Activated gamma-delta T cell treated with anti-CD3 and anti-CD28 coated beads, Interleukin-2, amount 50 U/mL, for 16 hours (primary cell): ENCODE measurements at places on chromosomes 2 and 18.
A peak's percentile ranks its signal among the peaks of the same experiment; 100 is the strongest.

DNA sequence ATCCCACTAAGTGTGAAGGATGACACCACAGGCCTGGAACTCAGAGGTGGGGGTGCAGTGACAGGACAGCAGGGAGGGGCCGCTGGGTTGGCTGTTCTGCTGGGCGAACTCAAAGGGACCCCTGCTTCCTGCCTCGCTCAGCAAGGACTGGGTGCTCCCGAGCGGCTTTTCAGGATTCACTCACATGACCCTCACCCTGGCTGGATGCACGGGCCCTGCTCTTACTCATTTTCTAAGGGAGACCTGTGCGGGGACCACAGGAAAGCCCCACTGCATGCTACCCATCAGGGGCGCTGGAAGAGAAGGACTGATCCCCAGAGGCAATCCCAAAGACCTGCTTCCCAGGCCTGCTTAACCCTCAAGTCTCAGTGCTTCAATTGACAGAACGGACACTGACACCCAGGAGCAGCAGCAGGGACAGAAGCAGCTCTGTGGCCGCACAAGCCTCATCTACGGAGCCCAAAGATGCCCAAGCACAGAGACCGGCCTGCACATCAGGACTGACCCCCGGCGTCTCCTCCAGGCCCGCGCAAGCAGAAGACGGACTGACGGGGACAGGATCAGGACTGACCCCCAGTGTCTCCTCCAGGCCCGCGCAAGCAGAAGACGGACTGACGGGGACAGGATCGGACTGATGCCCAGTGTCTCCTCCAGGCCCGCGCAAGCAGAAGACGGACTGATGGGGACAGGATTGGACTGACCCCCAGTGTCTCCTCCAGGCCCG, 29.6 kb downstream of the THAP4 start:
- DNase-seq: no peak

DNA sequence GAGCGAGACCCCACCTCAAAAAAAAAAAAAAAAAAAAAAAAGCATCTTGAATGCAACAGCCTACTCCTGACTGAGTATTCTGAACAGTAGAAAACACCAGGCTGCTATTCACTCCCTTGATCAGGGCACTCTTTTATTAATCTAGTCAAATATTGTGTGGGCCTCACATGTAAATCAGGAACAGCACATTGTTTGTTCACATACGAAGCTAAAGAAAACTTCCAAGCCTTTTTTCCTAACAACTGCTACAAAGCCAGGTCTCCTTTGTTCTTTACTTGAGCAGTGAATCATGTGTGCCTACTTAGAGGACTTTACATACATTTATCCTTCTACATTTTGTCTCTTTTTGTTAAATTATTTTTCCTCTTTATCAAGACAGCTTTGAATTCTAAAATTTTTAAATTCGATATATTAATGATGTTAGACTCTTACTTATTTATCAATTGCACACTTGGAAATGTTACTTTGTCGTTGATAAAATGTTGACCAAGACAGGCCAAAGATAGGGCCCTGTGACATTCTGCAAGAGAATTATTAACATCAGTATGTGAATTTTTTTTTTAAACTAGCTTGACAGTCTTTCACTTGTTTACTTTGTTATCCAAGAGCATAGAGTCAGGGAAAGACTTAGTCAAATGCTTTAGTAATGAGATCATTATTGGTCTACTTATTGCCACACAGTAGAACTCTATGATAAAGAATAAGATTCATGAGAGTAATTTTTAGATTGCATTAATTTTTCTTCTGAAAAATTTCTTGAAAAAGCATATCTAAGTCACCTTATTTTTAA, 13.2 kb downstream of the SPATS2L start:
- DNase-seq: no peak

- DNase-seq: no peak
Measured at GRCh38 chr2:5674026-5674340, 18.2 kb upstream of the SOX11 start.

- DNase-seq: no peak
Measured at GRCh38 chr2:177165061-177165583, 47.5 kb upstream of the HNRNPA3 start.

DNA sequence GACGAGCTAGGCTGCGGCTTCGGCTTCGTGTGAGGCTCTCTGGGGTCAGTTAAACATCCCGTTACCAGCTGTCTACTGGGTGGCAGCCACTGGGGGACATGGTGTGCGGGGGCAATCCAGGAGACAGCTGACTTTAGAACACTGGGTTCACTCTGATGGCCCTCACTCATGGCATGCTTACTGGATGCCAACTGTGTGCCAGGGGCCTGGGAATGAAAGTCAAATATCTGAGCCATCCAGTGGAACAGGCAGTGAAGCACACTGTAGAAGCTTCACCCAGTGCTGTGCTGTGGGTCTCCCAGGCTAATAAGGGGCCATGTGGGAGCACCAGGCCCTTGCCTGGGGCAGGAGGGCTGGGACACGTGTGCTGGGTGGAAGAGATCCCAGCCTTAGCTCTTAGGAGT, 48.3 kb downstream of the GLI2 start:
- DNase-seq: no peak

DNA sequence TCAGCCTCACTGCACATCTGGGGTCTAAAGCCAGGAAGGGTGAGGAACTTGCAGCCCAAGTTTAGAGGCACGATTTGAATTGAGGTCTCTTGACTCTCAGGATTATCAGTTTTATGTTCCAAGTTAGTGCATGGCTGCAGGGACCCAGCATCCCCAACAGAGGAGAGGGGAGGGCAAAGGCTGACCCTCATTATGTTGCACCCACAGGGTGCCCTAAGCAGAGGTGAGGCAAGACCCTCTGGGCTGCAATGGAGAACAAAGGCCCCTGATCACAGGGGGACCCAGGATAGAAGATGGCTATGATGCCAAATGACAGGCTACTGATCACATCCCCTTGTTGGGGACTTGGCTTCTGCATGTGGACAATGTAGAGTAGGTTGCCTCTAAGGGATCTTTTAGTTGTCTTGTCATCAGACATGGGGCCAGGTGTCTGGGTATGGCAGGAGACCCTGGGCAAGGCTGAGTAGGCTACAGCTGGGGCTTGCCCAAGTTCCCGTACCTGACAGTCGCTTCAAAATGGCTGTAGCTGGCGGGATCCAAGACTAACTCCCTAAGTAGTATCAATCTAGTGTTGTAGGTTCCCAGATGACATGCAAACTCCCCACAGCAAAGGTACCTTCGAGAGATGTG, 4.5 kb upstream of the GDF7 start:
- no peak for DNase-seq

DNA sequence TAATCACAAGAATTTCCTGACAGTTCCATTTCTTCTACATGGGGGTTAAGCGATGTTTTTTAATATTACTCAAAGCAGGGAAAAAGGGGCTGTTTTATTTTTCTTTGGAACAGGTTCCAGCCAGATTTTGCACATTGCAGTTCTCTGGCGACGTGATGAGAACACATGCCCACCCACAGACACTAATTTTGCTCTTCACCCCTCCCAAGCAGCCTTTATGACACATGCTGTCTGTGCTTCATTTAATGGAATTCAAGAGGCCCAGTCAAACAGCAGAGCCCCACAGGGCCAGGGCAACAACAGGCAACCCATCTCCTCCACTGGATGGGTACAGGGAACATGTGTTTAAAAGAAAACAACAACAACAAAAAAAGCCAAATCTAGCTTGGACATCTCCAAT, 70.8 kb downstream of the SPRED2 start:
- DNase-seq: no peak

- DNase-seq: no peak
Measured at GRCh38 chr18:25181581-25181980, 170.4 kb downstream of the ZNF521 start.

DNA sequence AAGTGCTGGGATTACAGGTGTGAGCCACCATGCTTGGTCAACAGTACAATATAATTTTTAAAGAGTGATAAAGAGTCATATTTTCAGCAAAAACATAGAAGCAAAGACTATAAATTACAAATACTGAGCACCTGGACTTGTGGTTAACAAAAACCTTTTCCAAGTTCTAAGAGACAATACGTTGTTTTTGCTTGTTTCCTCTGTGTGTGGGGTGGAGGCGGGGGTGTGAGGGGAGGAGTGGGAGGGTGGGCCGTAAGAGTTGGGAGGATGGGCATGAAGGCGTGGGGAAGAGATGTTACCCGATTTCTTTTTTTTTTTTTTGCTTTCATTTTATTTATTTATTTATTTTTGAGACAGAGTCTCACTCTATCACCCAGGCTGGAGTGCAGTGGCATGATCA, 78.0 kb upstream of the WIPF1 start:
- DNase-seq: peak; percentile 14

DNA sequence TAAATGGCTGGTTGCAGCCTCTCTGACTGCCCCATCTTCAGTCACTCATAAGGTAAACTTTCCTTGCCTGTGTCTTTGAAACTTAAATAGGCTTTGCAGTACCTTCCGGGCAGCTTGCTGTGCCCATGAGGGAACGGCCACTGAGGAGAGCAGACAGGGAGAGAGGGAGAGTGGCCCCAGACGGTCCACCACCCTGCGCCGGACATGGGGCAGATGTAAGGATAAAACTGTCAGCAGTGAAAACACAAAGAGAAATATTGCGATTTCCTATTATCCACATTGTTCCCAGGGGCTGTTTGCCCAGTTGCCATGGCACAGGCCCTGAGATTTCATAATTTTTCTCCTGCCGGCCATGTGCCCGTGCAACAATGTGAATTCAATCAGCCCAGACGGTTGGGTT, 265.9 kb upstream of the SALL3 start:
- DNase-seq: no peak

- DNase-seq: no peak
Measured at GRCh38 chr2:190974629-190975361, 39.2 kb downstream of the STAT1 start.

GRCh38 chr2:181790716-181791649, 100.5 kb upstream of the ITPRID2 start:
- DNase-seq: no peak

- DNase-seq: no peak
Measured at GRCh38 chr2:38146275-38146906, 70.4 kb upstream of the CYP1B1 start.

DNA sequence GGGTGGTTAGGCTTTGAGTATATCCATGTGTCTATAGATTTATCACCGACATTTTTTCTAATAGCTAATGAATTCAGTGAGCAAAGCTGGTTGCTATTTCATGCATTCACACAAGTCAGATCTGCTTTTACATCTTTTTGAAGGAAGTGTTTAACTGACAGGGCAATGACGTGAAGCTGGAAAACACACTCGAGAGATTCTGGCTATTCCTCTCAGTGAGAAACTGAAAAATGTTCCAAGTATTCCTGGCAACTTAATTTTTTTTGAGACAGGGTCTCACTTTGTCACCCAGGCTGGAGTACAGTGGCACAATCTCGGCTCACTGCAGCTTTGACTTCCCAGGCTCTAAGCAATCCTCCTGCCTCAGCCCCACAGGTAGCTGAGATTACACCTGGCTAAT, 21.2 kb downstream of the RNF138 start:
- DNase-seq: no peak

- no peak for DNase-seq
Measured at GRCh38 chr2:66080127-66080526, 354.8 kb upstream of the MEIS1 start.

- no peak for DNase-seq
Measured at GRCh38 chr2:127609818-127610217, 36.1 kb upstream of the GPR17 start.

- no peak for DNase-seq
Measured at GRCh38 chr2:158914731-158915130, 53.7 kb upstream of the TANC1 start.

GRCh38 chr2:101948625-101949155, 43.1 kb upstream of the IL1R2 start:
- DNase-seq: no peak

- no peak for DNase-seq
Measured at GRCh38 chr18:79447703-79448367, 52.1 kb downstream of the NFATC1 start.

- no peak for DNase-seq
Measured at GRCh38 chr2:149077861-149078260, 39.4 kb downstream of the LYPD6B start.

DNA sequence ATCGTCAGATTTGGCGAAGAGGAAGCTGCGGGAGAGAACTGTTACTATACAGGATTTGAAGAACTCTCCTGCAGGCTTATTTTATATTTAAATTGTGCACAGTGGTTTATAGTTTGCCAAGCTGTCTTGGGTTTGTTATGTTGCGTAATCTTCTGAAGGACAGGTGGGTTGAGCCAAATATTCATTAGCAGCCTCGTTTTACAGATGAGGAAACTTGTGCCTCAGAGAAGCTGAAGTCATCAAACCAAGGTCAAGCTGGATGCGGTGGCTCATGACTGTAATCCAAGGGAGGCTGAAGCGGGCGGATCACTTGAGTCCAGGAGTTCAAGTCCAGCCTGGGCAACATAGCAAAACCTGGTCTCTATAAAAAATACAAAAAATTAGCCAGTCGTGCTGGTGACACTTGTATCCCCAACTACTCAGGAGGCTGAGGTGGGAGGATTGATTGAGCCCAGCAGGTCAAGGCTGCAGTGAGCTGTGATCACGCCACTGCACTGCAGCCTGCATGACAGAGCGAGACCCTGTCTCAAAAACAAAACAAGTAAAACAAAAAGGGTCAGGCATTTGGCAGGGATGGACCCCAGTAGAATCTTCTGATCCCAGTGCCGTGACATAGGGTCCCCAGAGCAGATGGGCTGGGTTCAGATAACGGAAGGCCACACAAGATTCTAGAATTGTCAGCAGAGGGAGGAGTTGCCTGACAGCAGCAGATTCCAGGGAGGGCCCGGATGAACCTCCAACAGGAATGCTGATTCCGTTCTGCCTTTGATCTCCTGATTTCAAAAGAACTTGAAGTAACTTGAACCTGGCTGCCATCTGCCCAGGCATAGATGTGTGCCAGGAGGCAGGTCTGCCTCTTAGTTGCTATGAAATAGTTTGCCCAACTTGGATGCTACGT, 50.6 kb downstream of the SH3BP4 start:
- no peak for DNase-seq

- DNase-seq: no peak
Measured at GRCh38 chr2:230739961-230740360, 27.3 kb downstream of the CAB39 start.

- no peak for DNase-seq
Measured at GRCh38 chr2:240926516-240927389, 20.6 kb downstream of the CROCC2 start.

- DNase-seq: no peak
Measured at GRCh38 chr2:109209412-109209811, 80.4 kb downstream of the SH3RF3 start.

DNA sequence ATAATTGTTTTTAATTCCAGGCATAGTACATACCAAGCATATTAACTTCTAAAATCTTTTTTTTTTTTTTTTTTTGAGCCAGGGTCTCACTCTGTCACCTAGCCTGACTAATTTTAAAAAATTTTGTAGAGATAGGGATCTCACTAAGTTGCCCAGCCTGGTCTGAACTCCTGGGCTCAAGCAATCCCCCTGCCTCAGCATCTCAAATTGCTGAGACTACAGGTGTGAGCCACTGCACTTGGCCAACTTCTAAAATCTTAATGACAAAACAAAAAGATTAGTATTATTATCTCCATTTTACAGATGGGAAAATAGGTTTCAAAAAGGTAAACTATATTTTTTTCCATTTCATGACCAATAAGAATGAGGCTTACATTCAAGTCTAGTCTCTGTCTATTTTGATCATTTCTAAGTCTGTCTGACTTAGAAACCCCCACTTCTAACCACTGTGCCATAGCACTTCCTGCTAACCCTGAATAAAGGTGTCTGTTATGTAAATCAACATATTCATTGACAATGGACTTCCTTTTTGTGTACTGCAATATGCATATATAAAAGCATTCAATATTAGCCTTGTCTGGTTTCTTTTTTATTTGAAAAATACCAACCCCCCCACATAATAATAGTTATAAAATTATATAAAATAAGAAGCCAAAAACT, 28.7 kb upstream of the ZEB2 start:
- DNase-seq: no peak
